ENCODE measurements at places on chromosomes 7 and 10.

- no peak for DNase-seq
Measured at GRCh38 chr7:47937711-47938573, 10.3 kb downstream of the PKD1L1 start.

DNA sequence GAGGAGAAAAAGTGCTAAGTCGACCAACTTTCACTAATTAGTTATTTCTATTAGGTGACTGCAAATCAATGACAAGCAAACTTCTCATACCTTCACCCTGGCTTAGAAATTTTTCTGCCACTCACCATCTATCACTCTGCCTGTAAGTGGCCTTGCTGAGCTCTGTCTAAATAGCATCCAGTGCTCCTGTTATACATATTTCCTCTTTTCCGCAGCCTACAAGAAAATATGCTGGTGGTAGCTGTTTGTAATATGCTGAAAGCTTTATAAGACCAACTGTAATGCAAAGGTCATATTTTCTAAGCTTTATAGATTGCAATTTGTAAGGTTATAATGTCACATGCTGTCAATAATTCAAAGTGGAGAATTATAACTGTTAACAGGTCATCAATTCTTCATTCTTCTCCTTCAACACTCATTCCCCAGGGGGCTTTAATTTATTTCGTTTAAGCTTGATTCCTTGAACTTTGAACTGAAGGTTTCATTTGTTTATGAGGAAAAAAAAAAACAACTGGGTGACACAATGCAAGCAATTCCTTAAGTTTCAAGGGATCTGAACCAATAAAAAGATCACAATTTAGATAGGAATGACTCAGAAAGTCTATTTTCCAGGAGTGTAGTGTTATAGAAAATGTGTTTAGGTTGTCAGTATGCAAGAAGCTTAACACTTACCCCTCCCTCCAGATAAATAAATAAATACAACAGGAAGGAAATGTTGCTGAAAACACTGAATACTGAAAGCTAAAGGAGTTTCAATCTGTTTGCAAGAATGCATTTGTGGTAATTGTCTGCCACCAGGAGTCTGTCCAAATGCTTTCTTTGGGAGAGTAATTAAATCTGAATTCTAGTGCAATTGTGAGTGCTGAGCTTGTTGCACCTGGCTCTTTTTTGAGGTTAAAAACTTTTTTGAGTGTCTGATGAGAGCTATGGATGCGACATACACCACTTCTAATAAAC, 183.7 kb downstream of the SORCS1 start:
- no peak for DNase-seq

DNA sequence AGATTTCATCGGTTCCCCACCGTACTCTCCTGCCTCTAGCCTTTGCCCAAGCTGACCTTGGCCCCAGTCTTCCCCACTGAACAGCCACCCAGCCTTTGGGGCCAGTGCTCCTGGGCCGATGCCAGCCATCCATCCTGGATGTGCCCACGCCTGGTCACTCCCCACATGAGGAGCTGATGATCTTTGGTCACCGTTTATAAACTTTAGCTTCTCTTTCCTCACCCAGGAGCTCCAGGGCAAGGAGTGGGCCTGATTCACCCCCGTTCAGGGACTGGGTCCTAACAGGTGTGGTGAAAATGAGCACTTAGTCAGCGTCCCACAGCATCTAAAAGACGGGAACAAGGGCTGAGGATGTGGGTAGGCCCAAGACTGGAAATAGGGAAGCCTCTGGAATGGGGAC, 22.9 kb downstream of the GTF2IRD1 start:
- no peak for DNase-seq

DNA sequence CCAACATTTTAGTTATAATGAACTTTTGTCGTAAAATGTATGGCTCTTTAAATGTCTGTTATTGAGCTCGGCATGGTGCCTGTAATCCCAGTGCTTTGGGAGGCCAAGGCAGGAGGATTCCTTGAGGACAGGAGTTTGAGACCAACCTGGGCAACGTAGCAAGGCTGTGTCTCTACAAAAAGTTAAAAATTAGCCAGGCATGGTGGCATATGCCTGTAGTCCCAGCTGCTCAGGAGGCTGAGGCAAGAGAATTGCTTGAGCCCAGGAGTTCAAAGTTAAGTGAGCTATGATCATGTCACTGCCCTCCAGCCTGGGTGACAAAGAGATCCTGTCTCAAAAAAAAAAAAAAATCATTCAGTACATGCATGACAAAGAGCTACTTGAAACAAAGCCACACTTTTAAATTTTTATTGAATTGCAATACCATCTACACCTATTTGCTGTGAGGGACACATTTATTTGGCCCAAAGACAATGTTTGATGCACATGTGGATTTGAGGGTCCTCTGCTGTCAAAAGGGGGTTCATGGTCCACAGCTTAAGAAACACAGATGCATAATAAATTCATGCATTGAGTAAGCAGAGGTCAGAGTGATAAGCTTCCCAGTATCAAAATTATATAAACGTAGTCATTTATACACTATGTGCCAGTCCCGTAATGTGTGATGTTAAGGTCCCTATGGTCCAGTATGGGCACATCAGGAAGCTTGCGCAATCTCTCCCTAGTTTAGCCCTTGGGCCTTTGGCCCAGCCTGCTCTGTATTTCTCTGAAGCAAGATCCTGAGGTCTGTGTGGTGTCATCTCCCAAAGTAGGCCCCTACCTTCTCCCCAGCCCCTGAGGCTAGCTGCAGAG, 4.4 kb upstream of the MALSU1 start:
- no peak for DNase-seq

- DNase-seq = no peak
Measured at GRCh38 chr7:155585951-155586350, 39.6 kb upstream of the CNPY1 start.

- no peak for DNase-seq
Measured at GRCh38 chr7:130777426-130777825, 43.4 kb upstream of the KLF14 start.

Data from T-helper 17 cell (primary cell).